ENCODE measurements at places on chromosomes 12 and 14.

DNA sequence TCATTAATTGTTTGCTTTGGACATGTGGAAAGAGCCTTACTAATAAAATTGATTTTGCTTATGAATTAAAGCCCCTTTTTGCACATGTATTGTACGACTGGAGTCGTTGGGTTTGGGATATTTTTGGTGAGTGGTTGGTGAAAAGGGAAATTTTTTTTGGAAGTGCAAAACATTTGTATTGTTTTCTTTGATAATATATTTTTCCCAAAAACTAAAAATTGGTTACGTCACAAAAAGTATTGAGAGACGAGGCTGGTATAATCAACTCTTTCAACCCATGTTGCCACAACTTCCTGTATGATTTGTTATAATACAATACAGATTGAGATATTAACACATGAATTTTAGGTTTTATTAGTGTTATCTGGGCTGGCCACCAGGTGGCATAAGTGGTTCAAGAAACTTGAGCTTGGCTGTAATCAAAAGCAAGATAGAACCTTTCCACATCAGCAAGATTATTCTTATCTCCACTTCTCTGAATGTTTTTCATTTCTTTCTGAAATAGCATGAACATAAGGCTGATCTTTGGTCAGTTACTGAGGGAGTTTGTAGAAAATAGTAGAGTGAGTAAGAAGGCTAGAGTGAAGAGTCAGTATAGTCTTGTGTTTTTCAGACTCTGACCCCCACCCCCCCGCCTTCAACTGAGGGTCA, 8.7 kb downstream of the NGDN start:
- peak; percentile 37 for DNase-seq

GRCh38 chr12:666766-667308, 3.6 kb upstream of the NINJ2 start:
- DNase-seq: no peak

DNA sequence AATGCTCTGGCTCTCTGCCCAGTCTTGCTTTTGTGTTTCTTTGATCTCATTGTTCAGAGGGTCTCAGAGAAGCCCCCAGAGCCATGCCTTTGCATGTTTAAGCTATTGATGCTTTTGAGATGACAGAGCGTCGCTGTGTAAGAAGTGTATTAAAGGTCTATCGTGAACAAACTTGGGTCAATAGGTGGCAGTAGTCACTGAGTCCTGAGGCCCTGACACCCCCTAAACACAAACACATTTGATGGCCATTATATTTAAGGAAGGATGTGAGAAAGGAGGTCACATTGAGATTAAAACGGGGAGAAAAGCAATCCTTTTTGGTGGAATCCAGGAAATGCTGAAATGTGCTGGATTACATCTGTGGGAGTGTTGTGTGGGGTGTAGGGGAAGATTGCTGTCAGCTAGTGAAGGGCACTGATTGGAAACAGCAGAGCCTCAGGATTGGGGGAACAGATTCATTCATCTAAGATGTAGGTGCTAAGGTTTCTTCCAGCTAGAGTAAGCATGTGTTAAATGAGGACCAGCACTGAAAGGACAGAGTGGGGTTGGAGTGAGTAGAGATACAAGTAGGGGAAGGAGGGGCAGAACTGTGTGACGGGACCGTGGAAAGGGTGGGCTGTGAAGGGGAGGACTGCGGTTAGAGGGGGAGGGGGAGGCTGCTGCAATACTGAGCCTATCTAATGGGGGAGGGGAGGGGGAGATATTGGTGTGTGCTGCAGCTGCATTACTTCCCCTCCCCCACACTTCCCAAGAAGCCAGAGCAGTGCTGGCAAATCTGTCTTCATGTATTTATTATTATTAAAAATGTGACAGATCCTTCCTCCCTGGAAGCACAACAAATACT, 12.7 kb downstream of the NGDN start:
- DNase-seq: peak; percentile 1

- no peak for DNase-seq
Measured at GRCh38 chr12:89768586-89769482, 60.2 kb upstream of the ATP2B1 start.

- no peak for DNase-seq
Measured at GRCh38 chr12:130829391-130830245, 9.4 kb downstream of the STX2 start.

DNA sequence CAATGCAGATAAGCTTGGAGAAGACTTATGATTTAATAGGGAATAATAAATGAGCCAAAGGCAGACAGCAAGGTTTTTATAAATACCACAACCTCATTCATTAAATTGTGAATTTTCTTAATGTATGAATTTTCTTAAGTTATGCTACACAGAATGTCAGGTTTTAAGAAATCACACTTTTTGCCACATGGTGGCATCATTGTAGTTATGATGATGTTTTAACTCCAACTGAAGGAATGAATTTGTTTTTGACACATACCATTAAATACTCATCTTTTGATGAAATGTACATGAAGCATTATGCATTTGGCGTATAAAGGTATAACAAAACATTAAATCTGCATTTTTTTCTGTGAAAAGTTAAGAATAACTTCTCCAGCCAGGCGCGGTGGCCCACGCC, 524.1 kb upstream of the FBXO33 start:
- no peak for DNase-seq

- DNase-seq: peak; percentile 67
Measured at GRCh38 chr14:75295491-75296345, 17.1 kb downstream of the FOS start.

DNA sequence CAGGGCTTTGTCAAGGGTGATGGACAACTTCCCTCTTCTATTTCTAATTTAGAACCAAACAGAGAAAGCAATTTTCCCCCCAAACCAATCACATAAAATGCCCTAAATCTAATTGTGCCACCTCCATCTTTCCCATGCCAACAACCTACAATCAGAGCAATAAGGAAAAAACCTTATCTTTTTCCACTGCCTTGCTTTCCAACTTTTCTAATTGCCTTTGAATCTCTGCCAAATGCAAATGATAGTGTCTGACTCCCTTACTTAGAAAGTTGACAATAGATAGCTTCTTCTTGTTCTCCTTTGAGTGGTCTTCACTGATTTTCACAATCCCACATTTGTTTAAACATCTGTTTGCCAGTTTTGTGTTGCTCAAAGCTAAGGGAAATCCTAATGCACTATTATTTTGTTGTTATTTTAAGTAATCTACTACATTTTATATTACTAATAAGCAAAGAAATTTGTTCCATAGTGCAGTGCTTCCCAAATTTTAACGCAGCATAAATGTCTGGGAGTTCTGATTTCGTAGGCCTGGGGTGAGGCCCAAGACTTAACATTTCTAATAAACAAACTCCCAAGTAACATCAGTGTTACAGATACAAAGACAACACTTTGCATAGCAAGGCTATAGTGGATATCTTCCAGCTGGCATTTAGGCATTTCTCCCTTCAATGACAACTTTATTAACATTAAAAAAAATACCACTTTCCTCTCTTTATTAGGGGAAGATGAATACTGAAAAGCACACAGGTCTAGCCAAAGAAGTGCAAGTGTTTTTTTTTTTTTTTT, 696.3 kb upstream of the USP15 start:
- DNase-seq: no peak

DNA sequence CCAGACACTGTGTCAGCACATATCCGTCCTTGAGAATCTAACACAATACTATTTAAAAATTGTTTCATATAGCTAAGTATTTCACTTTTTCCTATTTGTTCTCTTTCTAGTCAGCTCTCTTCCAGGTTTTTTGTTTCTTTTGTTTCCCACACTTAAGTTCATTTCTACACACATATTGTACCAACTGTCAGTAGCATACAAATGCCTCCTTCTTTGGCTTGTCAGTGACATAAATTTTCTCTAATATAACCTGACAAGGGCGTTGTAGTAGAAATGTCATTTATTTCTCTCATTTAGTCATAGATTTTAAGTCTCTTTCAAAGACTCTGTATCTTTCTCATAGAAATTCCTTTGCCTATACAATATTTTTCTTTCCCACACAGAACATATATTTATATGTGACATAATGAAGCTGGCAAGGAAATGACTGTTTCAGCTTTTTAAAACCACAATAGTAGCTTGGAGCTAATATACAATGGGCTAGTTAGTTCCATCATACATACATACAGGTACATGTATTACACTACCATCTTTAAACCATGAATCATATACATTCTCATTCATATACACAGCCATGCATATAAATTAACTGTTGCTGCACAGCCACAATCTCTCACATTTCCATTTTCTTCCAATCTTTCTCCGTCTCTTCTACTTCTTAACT, 42.3 kb upstream of the EPS8 start:
- DNase-seq: no peak

DNA sequence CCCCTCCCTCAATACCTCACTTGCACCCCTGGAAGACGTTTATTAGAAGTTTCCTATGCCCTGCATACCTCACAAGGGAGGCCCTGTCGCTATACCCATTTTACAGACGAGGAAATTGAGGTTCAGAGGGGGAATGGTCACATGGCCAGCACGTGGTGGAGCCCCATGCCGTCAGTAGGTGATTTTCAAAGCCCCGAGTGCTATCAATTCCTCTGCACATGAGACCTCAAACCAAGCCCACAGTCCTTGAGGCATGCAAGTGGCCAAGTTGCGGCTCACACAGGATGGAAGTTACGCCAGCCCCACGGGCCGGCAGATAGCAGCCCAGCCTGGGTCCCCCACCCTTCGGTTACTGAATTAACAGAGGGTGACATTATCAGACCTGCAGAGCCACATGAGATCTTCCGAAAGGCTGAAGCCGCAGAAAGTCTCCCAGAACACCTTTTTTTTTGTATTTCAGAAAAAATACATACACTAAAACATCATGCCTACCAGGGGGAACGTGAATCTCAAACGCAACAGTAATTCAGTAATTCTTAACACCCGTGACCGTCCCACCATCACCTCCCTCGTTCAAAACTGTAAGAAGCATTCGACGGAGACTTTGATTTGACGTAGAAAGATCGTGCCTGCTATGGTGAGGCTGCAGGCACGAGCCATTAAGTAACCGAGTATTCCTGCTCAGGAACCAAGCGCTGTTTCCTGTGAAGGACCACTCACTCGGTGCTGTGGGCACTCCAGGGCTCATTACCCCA, 129.0 kb downstream of the RFLNA start:
- no peak for DNase-seq

DNA sequence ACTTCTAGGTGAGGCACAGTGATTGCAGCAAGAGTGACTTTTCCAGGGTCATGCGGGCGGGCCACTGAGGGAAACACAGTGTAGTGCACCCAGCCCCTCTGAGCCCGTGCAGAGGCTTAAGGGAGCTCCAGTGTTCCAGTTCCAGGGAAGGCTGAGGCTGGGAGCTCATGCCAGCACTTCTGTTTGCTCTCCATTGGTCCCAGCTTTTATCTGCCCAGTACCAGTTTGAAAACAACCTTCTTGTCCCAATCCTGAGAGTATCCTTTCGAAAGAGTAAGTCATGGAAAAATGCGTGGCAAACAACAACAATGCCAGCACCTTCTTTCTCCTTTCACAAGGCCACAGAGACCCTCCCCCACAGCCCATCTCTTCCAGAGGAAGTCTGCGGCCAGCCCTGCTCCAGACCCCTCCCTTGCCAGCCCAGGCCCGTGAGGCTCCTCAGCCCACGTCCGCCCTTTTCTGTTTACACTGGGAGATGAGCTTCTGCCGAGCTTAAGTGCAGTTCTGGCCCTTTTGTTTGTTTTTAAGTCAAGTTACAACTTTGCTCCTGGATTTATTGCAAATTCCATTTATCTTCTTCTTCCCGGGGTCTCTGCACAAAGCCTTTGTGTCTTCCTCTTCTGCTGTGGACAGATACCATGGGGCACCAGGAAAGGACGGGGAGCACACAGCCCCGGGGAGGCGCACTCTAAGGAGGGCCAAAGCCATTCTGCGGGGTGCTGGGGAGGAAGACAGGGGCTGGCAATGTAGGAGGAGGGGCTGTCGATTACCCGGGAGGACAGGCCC, 185.6 kb downstream of the ZFP36L1 start:
- no peak for DNase-seq

DNA sequence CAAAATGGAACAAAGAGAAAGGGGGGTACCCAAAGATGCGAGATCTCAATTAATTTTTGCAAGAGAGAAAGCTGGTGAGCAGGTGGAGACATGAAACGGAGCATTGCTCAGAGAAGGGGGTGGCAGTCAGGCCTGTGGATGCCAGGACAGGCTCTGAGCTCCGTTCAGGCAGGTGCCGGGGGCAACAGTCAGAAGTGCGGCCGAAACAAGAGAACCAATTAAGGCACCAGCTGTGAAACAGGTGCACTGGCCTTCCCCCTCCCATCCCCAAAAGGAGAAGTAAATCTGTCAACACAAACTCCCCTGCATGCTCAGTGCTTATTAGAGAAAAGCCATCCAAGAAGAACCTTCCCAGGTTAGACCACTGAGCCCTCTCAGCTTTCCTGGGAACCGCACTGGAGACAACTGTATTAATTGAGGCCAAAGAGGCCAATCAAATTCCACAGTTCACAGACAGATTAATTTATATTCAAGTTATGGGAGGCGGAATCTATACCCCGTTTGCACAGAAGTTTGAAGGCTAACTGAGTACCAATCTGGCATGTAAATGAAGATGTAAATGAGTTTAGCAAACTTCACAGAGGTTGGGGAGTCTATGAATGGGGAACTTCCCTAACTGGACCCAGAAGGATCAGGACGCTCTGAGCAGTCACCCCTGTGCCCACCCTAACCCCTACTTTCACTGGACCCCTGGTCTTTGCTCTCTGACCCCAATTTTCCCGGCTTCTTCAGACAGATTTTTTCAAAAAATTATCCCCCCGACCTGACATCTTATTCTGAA, 20.9 kb downstream of the OAS2 start:
- DNase-seq: peak; percentile 16

DNA sequence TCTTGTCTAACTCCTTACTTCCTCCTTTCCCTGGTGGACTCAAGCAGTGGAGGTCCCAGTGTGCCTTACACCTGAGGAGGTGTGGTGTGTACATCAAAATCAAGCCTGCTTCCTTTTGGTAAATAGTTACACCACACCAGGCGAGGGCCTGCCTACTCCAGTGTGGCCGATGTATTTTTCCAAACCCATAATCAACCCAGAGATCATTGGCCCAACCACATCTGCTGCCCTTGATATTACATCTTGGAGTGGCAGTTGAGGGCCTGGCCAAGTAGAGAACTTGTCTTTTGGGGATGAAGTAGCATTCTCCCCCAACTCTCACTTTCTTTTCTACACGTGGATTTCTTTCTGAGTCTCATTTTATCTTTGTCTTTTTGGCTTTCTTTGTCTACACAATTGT, 187.4 kb downstream of the EFCAB11 start:
- DNase-seq: no peak

GRCh38 chr12:121144416-121144914, 11.8 kb downstream of the P2RX7 start:
- DNase-seq: no peak

DNA sequence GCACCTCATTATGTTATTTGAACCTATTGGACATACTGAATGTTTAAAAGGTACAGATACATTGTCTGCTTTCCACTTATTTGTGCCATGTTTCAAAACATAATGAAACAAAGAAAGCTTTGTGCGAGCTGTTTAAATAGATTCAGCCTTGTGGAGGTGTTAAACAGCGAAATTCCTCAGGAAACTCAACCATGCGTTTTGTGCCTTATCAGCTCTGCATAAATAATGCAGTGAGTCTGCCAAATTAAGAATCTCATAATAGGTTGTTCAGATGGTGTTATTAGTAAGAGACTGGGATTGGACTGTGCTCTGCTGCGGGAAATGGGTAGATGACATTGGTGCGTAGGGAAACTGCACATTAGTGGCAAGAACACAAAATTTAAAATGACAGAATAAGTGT, 163.7 kb upstream of the CLEC14A start:
- DNase-seq: no peak

Measured in SHP77 (cell line).